ENCODE measurements at places on chromosomes 5 and 9.
A peak's percentile ranks its signal among the peaks of the same experiment; 100 is the strongest.

DNA sequence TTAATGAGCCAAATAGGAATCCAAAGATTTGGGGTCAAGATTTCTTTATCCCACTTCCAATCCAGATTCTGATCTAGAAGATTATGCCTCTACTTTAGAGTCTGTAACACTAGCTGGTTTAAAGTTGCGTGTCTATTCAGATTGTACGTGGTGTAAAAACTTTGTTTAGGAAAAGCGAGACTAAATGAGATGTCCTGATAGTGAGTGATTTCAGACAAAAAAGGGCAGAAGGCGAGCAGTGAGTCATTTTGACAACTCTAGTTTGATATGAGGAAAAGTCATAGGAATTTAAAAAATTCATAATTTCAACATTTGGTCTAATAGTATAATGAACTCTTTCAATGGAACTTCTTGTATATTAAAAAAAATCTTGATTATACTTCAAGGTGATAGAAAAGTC lies 119.6 kb upstream of the KLF9 start:
- no peak for DNase-seq

DNA sequence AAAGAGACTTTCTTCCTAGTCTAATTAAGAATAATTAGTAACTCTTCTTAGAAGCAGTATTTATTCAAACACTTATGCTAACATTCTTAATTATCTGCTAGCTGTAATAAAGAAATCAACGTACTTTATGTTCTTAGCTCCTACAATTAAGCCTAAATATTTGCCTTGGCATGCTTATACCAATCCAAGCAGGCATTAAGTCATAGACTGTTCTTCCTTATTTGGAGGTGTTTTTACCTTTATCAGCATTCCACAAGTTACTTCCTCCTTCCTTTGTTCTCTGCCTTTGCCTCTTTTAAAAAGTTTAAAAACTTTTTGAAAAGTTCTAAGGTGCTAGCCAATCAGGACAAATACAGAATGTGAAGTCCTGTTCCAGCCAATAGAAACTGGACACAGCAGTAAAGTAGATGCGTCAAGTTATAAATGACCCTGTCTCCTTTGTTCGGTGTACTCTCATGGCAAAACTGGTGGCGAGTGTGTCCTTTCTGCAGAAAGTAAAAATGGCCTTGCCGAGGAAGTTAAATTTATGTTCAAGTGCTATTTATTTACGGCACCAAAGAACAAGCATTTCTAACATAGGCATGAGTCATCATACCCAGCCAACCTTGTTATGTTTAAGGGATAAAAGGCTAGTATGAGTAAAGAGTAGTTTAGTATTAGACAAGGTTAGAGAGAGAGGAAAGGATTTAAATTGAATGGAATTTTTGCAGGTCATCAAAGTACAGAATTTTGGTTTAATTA lies 58.6 kb downstream of the GPBP1 start:
- DNase-seq: no peak

- no peak for DNase-seq
Observed at GRCh38 chr5:72295539-72295938, 24.5 kb downstream of the MRPS27 start.

GRCh38 chr5:126233256-126233655 lies 190.0 kb upstream of the GRAMD2B start:
- DNase-seq: no peak

GRCh38 chr5:142551338-142552067 lies 134.4 kb downstream of the FGF1 start:
- DNase-seq: no peak

- no peak for DNase-seq
Observed at GRCh38 chr9:129097671-129098306, 12.8 kb downstream of the CRAT start.

GRCh38 chr9:93059011-93059714 lies 662 bp downstream of the SUSD3 start:
- no peak for DNase-seq

DNA sequence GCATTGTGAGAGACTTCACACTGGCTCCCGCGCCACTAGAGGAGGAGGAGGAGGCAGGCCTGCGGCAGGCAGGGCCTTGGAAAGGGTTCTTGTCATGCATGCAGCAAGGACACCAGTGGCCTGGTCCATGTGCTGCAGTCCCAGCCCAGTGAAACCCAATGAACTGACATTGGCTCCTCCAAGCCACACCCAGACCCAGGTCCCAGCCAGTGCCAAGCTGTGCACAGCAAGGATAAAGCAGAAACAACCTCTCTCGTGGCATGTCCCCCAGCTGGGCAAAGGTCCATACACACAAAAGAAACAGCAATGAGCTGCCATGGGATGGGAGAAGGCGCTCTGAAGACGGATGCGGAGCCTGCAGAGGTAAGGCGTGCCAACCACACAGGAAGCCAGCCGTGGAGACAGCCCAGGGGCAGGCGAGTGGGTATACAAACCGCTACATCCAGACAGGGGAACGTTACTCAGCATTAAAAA lies 89.2 kb downstream of the SEMA4D start:
- DNase-seq: peak; percentile 83

GRCh38 chr5:71974165-71974564 lies 133.1 kb upstream of the MAP1B start:
- DNase-seq: no peak

DNA sequence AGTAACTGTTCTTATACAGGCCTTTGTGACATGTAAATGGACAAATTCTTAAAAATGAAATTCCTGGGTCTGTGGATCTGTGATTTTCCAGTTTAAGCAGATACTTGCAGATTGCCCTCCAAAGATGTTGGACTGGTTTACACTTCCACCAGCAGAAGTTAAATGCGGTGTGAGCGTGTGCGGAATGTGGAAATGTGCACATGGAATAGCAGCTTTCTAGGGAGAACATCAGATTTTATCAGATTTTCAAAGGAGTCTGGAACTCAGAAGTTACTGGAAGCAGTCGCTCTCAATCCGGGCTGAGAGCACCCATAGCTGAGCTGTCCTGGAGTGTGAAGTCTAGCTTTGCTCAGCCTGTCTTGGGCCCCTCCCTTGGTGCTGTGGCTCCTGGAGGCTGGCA lies 97.4 kb downstream of the PPARGC1B start:
- no peak for DNase-seq

DNA sequence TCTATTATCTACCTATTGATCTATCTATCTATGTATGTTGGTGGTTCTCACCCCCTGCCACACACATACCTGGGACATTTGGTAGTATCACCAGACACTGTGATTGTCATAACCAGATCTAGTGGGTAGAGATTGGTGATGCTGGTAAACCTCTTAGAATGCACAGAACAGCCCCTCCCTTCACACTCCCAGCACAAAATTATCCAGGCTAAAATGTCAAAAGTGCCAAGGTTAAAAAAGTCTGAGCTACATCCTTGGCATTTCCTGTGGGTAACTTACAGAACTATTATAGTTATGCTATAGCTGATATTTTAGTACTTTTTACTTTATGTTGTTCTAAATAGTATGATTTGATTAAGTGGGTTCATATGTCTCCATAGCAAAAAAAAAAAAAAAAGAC lies 151.0 kb downstream of the FER start:
- DNase-seq: no peak

GRCh38 chr5:29744618-29745017 lies 1448.9 kb upstream of the CDH6 start:
- no peak for DNase-seq

GRCh38 chr5:109324931-109325330 lies 84.8 kb downstream of the PJA2 start:
- no peak for DNase-seq

DNA sequence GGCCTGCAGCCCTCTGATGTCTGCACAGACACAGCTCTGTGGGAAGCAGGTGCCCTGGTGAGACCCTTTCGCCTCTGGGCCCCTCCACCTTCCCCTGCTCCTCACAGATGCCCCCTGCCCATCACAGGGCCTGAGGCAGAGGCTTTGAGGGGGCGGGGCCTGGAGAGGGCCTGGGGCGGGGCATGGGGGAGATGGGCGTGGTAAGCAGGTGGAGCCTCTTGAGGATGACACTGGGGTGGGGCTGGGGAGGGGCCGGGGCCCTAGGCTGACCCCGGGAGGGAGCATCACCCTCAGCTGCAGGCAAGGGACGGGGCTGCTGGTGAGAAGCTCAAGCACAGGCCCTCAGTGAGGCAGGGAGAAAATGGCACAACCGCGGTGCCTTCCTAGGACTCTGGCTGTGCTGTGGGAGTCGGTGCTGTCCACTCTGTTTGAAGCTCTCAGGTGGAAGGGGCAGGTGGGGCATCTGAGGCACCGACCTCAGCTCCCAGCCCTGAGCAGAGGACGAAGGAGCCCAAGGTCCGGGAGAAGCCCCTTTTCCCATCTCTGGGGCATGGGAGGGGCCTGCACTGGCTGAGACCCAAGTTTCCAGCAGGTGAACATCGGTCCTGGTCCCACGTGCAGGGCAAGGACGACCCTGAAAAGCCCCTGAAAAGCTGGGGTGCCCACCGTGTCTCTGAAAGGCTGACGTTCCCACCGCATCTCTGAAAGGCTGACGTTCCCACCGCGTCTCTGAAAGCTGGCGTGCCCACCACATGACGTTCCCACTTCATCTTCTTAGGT lies 17.5 kb upstream of the SLC9A3 start:
- DNase-seq: no peak

- DNase-seq: no peak
Observed at GRCh38 chr5:179270581-179271427, 74.5 kb downstream of the ADAMTS2 start.

DNA sequence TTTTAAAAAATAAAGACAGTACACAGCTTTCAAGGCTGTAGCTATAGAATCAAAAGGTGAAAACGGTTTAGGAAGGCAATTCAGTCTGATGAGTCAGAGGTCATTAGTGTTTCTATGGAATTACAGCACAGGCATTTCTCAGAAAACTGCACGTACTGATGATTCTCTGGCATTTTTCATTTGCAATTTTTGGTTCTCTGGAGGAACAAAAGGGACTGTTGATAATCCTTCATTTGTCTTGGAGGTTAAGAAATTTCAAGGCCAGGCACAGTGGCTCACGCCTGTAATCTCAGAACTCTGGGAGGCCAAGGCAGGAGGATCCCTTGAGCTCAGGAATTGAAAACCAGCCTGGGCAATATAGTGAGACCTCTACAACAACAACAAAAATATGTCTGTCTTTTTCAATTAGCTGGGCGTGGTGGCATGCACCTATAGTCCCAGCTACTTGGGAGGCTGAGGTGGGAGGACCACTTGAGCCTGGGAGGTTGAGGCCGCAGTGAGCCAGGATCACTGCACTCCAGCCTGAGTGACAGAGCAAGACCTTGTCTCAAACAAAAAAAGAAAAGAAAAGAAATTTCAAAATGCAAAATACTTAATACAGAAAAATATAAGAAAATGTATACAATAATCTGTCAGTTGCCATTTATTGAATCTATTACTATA lies 27.3 kb downstream of the NR6A1 start:
- no peak for DNase-seq

GRCh38 chr5:173699966-173700365 lies 83.5 kb upstream of the BOD1 start:
- no peak for DNase-seq

Data from CD4-positive, alpha-beta T cell treated with Interleukin-2 at 100 ng/mL for 4 hours (primary cell).